Esophagus muscularis mucosa (tissue), 4 donors: ENCODE measurements at places on chromosomes 4 and X.

DNA sequence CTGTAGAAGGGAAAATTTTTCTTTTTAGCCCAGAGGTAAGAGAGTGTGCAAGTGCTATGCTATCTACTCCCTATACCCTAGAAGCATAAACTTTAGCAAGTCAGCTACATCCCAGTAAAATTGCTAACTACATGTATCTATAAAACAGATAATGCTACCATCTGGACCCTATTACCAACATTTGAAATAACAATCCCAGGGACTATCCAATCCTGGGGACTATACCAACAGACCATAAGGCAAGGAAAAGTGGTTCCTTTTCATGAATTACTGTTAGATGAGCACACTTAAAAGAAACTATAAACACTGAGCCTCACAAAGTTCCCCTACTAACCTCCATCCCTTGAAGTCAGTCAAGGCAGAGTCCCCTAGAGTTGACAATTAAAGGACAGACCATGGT, 213.6 kb upstream of the VEGFC start:
- no peak for DNase-seq

DNA sequence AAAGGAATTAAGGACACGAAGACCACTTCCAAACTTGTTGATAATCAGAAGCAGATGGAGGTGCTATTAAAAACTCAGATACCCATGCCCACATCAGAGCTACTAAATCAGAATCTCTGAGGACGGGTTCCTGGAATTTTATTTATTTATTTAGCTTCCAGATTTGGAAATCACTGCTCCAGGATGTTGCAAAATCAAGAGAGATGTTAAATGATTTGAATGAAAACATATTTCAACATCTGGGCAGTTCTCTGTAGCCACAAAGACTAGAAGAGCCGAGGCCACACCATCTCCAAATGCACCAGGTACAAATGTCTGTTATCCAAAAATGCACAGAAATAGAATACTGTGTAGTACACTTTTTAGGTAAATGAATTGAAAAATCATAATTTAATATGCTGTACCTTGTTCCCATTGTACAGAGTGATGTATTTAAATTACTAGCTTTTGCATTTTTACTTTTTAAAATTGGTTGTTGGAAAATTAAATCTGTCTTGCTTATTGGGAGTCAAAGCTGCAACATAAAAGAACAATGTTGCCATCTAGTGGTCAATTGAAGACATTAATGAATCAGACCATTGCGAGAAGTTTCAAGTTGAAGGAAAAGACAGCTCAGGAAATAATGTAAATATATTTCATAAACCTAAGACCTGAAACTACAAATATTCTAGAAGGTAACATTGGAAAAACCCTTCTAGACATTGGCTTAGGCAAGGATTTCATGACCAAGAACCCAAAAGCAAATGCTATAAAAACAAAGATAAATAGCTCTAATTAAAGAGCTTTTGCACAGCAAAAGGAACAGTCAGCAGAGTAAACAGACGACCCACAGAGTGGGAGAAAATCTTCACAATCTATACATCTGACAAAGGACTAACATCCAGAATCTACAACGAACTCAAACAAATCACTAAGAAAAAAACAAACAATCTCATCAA, 151.3 kb upstream of the TTC29 start:
- no peak for DNase-seq

DNA sequence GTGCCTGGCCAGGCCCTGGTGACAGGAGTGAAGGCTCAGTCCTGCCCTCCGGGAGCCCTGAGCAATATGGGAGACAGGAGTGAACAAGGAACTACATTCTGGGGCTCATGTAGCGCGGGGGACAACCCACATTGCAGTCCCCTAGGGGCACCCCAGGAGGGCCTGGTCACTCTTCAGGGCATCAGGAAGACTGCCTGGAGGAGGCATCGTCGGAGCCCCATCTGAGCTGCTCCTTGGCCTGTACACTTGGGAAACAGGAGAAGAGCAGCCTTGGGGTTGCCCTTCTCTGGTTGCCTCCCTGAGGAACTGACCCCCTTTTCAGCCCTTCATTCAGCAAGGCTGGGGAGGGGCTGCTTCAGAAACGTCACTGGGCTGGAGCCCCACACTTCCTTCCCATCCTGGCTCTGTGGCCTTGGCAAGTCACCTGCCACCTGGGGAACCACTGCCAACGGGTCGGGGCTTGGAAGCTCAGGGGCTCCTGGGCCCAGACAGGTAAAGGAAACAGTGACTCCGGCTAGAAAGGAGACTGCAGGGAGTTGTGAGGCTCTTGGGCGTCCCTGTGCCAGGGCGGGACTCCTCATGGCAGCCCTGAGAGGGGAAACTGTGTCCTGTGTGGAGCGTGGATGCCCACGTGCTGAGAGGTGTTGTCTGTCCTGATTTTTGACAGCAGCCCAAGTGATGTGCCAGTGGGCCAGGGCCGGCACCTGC, 10.1 kb downstream of the WFS1 start:
- no peak for DNase-seq

DNA sequence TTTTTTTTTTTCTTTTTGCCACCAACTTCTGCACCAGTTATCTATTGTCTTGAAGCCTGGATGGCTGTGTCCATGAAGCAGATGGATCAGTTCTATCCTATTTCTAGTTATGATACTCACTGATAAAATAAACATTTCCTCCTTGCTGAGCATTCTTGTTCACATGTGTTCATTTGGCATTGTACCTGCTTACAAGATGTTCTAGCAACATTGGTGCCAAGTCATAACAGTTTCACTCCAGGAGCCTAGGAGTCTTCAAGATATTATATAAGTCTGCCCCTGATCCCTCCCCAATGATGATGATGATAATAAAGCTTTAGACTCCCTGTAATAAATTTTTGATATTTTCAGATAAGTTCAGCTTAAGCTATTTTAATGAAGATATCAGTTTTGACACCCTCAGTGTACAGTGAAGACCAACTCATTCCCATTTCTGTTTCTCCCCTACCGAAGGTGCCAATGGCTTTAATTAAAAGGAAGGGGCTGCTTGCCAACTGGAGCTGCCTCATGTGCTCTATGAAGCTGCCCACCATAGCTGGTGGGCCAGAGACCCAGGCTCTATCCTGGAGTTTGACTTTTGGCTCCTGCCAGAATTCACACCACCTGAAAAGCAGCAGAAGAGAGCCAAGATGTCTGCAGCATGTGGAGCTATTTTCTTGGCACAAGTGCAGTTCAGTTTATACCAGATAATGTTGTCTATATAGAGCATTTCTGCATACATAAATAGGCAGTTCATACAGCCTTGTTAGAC, 265.4 kb upstream of the TET2 start:
- no peak for DNase-seq

GRCh38 chr4:165118256-165118909, 5.7 kb upstream of the TMEM192 start:
- no peak for DNase-seq

GRCh38 chr4:23828779-23829178, 61.1 kb downstream of the PPARGC1A start:
- no peak for DNase-seq
